Stimulated activated CD4-positive, alpha-beta T cell treated with anti-CD3 and anti-CD28 coated beads, Interleukin-12 subunit alpha, Interleukin-12 subunit beta, amount 100 ng/mL, for 24 hours (primary cell): ENCODE measurements at places on chromosomes 1 and 21.

- DNase-seq: no peak
Measured at GRCh38 chr1:231264642-231265041, 23.6 kb downstream of the GNPAT start.

- DNase-seq: no peak
Measured at GRCh38 chr1:115654125-115654524, 12.4 kb downstream of the VANGL1 start.

GRCh38 chr21:17763288-17764037 lies 55.7 kb downstream of the C21orf91 start:
- DNase-seq: no peak

- no peak for DNase-seq
Measured at GRCh38 chr1:201573923-201574322, 35.0 kb downstream of the NAV1 start.

DNA sequence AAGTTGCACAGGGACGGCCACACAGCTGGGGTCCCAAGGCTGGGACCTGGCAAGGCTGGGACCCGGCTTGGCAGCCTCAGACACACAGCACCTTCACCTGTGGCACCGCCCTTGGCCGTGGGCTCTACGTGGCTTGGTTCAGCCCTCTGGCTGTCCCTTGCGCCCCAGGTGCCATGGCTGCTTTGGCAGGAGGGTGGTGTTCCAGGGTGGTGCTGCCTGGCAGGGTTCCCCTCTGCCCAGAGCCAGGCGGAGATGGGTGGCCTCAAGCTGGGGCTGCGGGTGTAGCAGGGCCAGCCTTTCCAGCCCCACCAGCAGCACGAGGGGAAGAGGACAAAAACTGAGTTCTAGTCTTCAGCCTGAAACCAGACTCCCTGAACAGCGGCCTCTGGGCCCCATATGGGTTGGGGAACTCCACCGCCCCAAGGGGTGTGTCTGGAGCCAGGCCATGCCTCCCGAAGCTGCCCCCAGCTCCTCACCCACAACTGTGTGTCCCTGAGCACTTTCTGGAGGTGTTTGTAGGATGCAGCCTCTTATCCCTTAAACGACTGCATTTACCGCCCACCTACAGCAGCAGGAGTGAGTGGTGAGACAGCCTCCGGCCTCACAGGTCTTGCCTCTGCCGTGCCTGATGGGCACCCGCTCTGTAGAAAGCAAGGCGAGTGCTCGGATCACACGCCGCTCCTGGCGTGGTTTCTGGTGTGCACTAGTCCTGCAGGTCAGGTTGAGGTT lies 92.3 kb downstream of the PDE9A start:
- DNase-seq: no peak

- no peak for DNase-seq
Measured at GRCh38 chr1:228377664-228378089, 29.0 kb downstream of the TRIM11 start.

- no peak for DNase-seq
Measured at GRCh38 chr1:109255097-109255651, 5.8 kb downstream of the CELSR2 start.

- no peak for DNase-seq
Measured at GRCh38 chr1:52366517-52366827, 467 bp upstream of the CC2D1B start.

DNA sequence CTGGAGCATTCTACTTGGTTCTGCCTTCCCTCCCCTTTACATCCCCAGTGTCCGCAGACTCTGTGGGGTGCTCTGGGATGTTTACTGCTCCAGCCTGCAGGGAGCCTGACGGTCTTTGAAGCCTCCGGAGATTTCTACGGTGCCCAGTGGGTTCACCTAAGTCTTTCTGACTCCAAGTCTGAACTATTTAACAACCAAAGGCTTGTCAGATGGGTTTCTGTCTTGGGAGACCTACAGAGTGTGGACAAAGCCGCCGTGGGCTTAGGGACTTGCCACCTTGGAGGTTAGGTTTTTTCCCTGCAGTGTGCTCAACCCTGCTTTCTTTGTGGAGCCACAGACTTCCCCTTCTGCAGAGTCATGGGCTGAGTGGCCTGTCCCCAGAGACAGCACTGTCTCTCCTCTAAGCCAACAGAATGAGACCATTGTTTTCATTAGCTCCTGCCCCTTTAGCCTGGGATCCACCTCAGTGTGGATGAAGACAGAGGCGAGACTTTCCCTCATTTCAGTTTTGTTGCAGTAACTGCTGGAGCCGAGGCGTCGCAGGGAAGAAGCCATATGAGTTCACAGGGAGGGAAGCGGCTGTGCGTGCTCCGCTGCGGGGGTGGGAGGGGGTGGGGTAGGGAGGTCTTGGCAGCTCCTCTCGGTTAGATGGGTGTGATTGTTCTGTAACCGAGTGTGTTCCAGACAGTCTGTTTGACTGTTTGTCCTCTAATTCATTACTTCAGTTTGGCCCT lies 120.7 kb downstream of the CNIH3 start:
- DNase-seq: no peak

GRCh38 chr1:31786366-31787060 lies 22.4 kb upstream of the ADGRB2 start:
- DNase-seq: no peak

- DNase-seq: no peak
Measured at GRCh38 chr21:31034378-31034777, 3.9 kb downstream of the KRTAP19-8 start.

DNA sequence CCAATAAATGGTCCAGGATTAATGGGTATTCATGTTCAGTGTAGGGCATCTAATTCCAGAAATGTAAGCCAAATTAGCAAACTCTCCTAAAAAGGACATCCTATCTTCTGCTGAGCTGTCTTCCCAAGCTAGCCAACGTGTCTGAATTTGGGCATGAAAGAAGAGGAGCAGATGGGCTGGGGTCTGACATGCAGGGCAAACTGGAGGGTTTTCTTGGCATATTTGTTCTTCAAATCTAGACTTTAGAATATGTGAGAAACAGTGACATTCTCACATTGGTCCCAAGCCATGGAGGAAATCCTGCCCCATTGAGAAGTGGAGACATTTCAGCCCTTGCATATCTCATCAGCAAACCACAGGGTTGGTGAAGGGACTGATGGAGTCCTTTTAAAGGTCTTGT lies 67.2 kb downstream of the LRIG2 start:
- no peak for DNase-seq

- DNase-seq: no peak
Measured at GRCh38 chr1:181033799-181034451, at the start of gene MR1. Gene MR1, plus strand, starts transcription at chr1:181033983. Its CDS starts 25 bp downstream, at chr1:181034008.

GRCh38 chr1:151526735-151527525 lies 13.2 kb upstream of the TUFT1 start:
- no peak for DNase-seq

GRCh38 chr1:36909946-36910725 lies 124.2 kb downstream of the GRIK3 start:
- DNase-seq: no peak

DNA sequence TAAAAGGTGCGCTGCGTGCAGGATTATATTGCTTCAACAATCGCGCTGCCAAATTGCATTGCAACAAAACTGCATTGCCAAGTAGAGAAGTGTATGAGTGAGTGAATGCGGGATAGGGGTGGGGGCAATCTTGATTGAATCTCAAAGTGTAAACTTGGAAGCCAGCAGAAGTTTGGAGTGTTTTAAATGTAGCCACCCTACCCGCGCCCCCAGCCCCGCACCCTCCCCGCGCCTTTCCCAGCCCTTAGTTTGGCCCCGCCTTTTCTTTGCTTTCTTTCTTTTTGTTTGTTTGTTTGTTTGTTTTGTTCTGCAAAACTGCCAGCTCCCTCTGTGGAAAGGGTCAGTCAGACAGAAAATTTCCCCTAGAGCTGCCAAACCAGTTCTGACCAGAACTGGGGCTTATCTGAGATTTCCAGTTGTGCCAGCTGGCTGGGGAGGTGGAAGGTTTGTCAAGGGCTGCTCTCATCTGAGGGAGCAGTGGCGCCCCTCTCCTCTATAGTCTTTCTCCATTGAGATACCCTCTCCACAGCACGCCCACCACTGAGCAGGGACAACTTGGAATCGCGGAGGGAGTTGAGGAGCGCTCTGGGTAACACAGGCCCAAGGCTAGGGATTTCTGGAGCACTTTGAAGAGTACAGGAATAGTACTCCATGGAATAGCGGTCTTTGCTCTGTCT lies 666 bp upstream of the BEND5 start:
- no peak for DNase-seq

GRCh38 chr21:38242061-38242460 lies 14.7 kb upstream of the KCNJ15 start:
- DNase-seq: no peak

- no peak for DNase-seq
Measured at GRCh38 chr1:151716771-151717631, at the start of gene CELF3. Gene CELF3, minus strand, starts transcription at chr1:151716803. Its CDS starts 783 bp downstream, at chr1:151716020.

- no peak for DNase-seq
Measured at GRCh38 chr1:33397994-33398393, 32.9 kb downstream of the PHC2 start.

GRCh38 chr1:92882819-92883218 lies 51.0 kb downstream of the RPL5 start:
- DNase-seq: no peak

DNA sequence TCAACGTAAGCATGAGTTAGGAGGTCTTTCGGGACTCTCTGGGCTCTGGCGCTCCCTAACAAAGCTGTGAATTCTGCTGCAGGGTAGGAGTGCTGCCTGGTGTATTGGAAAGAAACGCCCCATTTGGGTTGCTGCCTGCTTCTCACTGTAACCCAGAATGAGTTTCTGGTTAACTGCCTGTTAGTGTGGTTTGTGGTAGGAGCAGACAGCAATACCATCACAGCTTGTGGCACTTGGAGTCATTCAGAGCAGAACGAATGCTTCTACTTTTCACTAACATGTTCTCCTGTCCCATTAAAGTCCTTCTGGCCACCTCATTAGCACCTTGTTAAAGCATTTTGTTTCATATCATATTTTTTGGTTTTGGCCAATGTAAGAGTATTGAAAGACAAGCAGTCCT lies 18.1 kb downstream of the MAP3K7CL start:
- no peak for DNase-seq

GRCh38 chr1:229480495-229480894 lies 27.6 kb downstream of the NUP133 start:
- no peak for DNase-seq

DNA sequence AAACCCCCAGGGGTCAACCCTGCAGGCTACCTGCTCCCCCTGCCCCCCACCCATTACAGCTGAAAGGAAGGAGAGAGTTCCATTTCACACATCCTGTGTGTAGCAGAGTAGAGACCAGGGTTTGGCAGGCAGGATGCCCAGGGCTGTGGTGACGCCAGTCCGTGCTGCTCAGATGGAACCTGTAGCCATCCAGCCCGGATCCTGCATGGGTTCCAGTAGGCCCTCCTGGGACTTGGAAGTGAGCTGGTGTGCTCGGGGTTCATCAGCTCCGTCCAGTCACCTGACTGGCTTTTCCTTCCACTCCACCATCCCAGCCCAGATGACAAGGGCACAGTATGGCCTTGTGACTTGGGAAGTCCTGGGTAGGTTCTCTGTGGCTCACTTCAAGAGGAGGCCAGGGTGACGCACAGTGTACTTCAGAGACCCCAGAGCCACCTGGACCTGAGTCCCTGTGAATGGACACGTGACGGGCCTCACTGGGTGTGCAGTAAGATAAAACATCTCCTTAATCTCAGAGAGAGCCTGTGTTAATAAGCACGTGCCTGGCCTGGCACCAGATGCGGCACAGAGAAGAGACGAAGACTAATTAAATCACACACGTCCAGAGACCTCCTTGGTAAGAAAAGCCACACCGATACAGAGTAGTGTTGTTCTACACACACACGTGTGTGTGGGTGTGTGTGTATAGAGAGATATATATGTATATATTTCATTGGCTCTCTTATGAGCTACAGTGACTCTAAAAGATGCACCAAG lies 16.0 kb downstream of the ITPKB start:
- DNase-seq: no peak

DNA sequence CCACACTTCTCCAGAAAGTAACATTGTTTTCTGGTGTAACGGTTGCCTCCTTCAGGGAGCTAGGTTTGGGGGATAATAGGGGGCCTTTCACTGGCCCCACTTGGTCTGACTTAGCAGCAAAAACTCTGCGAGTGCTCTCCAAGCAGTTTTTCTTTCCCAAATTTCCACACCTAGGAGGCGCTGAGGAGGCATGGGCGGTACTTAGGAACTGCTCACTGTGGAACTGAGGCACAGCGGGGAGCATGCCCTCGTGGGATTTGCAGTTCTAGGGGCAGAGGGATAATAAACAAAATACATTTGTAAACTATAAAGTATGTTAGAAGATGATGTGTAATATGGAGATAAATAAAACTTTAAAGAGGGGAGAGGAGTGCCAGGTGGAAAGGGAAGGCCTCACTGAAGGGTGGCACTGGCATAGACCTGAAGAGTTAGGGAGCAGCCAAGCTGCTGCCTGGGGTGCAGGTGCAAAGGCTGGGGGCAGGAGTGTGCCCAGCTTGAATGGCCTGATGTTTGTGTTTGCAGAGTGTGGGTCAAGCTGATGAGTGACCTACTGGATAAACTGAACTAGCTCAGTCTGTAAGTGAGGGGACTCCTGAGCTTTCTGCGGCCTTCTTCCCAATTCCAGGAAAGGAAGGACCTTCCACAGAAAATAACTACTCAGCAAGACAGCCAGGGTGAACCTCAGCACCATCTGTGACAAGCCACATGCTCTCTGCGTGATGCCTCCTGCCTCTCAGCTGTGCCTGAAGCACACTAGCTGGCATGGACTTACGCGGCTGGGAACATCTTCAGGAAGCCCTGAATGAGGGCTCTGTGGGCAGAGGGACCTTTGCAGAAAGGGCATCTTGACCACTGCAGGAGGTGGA lies 1.9 kb downstream of the EPHX1 start:
- no peak for DNase-seq

DNA sequence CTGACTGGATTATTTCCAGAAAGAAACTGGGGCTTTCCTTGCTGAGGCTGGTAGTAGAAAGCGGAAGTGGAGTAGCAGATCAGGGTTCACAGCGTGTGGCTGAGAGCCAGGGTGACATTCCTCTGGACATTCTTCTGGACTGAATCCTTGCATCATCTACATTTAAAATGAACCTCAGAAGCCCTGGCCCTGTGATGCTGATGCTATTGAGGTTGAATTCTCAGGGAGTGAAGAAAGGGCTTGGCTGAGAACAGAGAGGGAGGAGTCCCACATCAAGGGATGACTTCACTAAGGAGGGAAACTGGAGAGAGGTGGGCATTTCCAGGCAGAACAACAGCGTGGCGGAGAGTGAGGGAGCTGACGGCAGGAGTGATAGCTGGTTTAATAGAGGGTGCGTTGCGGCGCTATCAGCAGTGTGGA lies 102.3 kb upstream of the LMO4 start:
- no peak for DNase-seq

GRCh38 chr1:17600321-17600720 lies 60.8 kb downstream of the ARHGEF10L start:
- DNase-seq: no peak

DNA sequence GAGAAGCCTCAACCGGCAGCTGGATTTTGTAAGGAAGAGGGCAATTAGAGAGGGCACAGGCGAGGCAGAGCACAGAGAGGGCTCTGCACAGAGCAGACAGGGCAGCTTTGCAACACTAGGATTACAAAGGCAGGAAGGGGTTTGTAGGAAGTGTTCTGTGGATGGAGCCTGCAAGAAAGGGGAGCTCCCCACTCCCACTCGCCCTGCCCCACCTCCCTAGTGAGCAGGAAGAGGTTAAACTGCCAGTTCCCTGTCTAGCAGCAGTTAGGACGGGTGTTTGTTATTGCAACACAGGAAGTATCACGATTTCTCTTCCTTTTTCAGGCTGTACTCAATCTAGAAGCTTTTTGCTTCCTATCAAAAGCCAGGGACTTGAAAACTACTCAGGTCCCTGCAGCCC lies 63.3 kb upstream of the LRRC8D start:
- DNase-seq: no peak
